ENCODE measurements at places on chromosomes 5 and 9.

DNA sequence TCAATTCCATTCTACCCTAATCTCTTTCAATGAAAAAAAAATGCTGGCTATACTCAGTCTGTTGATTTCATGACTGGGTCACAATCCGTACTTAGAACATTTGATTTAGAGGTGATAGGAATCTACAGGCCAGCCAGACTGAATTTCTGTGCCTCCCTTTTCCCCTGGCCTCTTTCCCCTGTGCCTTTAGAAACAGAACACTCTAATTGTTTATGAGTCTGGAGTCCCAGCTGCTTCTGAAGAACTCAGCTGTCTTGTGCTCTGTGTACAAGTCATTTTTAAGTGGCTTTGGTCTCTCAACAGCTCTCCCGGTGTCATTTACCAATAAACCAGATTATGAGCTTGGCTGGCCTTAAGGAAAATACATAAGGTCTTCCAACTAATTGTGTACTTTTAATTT, 94.1 kb upstream of the ITGA2 start:
- DNase-seq = no peak

DNA sequence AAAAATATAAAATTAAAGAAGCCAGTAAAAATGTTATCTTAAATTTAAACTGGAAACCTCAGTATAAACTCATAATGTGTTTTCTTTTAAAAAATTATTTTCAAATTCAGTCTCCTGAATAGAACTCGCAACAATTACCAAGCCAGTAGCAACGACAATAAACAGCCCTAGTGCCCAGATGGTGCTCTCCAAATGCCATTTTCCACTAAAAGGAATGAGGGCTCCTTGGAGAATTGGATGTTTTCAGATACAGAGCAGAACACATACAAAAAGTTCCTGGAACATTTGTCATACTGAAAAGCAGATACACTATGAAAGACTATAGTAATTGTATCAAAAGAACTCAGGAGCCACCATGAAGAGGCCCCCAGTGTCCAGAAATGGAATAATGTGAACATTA, 97.4 kb downstream of the TMC1 start:
- no peak for DNase-seq

- DNase-seq = no peak
Measured at GRCh38 chr5:38871790-38872551, 26.2 kb downstream of the OSMR start.

- DNase-seq = no peak
Measured at GRCh38 chr5:178330791-178331404, 98.3 kb upstream of the PHYKPL start.

- DNase-seq = no peak
Measured at GRCh38 chr5:136780518-136780917, 415.2 kb upstream of the TRPC7 start.

DNA sequence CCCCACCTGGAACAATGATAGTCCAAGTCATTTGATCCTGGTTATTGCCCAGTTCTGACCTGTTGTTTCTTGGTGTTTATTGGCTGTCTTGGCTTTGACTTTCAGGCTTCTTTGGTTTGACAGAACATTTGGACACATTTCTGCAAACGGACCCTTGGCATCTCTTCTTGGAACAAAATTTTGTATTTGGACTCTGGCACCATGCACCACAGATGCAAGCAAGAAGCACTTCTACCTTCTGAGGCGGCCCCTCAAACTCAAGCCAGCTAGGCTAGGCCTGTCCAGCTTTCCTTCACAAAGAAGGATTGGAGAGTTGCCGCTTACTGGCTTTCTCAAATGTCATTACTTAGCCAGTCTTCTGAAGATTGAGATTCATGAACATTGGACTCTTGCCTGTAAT, 23.1 kb upstream of the FGF10 start:
- DNase-seq = no peak

DNA sequence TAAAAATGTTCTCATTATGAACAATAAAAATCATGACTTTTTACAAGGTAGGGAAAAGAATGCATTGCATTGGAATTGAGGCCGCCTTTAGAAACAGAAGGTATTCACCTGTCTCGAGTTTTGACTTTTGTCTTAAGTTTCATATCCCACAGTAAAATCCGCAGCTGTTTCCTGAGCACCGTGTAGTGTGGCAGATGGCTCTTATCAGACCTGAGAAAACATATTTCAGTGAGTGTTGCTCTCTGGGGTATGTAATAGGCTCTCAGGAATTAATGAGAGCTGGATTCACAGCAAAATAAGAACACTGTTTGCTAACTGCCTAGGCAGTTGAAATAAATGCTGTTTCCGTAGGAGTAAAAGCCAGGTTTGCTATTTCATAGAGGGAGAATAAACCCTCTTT, 221.4 kb downstream of the CFAP90 start:
- DNase-seq = no peak

DNA sequence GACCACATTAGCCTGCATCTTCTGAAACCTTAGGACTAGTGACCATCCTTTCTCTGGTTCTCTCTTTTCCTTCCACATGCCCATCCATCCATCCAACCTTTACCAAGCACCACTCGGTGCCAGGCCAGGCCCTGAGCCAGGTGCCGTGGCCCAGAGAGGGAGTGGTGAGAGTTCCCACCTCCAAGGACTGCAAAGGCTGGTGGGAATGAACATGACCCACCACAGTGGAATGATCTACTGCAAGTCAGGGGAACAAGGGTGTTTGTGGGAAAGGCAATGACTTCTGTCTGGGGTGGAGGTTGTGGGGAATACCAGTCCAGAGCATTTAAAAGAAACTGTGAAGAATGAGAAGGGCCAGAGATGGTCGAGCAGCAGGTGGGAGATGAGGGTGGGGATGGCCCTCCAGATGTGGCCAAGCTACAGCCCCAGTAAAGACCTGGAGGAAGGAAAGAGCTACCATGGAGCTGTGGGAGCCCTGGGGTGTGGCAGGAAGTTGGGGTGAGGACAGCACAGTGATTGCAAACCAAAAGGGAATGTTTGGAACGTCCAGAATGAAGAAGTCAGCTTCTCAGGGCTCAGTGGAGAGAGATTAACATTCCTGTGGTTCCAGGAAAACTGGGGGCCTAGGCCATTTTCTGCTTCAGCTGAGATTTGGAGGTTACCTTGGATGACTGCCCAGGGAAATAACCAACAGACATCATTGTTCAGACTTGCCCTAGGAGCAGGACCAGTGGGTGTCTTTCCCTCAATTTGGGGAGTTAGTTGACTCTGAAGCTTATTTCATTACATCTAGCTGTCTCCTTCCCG, 30.7 kb upstream of the CORO2A start:
- DNase-seq = no peak

GRCh38 chr9:128835246-128836210, 5.9 kb upstream of the SPOUT1 start:
- no peak for DNase-seq

- no peak for DNase-seq
Measured at GRCh38 chr5:88825584-88826315, 57.2 kb downstream of the MEF2C start.

DNA sequence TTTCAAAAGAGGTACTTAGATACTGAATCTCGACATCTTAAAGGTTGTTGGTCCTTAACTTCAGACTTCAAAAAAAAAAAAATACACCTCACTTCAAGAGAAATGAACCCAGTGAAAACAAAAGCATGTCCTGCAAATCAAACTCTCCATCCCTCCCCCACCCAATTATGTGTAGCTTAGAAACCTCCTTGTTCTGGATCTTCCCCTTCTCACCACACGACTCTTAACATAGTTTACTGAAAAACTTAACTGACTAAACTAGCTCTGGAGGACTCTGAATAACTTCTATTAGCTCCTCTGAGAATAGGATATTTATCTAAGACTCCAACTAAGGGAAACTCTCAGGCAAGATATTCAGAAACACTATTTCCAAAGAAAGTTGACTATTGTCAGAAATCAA, 48.7 kb upstream of the HK3 start:
- DNase-seq = no peak

- DNase-seq = no peak
Measured at GRCh38 chr5:123170816-123171215, 81.8 kb downstream of the PRDM6 start.

GRCh38 chr5:140883373-140883772, 1.4 kb downstream of the PCDHA13 start:
- no peak for DNase-seq

GRCh38 chr9:133115604-133116345, 5.3 kb downstream of the RALGDS start:
- no peak for DNase-seq

DNA sequence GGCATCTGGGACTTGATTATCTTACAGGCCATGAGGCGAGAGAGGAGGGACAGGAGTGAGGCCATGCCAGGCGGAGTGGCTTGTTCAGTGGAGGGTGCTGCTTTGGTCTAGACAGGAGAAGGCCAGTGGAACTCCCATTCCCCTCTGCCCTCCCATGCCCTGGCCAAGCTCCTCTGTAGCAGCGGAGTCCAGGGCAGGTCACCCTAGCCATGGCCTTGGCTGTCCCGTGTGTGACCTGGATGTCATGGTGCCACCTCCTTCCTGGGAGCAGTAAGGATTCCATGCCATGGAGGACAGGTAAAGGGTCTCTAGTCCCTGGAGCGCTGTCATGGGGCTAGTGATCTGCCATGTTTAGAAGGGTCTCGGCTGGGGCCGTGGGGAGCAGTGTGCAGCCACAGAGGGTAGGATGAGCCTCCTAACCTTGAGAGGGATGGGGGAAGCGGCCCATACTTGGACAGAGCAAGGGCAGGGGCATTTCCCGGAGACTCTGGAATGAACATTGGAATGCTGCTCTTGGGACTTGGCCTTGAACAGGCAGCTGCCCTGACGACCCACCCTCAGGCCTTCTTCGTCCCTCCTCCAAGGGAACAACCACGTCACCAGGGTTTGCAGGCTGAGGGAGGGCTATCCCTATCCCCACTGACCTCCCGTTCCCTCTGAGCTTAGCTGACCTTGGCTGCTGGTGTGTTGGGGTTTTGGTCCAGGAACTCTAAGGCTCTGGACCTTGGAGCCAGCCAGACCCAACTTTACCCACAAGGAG, 100.4 kb downstream of the DAB2IP start:
- DNase-seq = no peak

DNA sequence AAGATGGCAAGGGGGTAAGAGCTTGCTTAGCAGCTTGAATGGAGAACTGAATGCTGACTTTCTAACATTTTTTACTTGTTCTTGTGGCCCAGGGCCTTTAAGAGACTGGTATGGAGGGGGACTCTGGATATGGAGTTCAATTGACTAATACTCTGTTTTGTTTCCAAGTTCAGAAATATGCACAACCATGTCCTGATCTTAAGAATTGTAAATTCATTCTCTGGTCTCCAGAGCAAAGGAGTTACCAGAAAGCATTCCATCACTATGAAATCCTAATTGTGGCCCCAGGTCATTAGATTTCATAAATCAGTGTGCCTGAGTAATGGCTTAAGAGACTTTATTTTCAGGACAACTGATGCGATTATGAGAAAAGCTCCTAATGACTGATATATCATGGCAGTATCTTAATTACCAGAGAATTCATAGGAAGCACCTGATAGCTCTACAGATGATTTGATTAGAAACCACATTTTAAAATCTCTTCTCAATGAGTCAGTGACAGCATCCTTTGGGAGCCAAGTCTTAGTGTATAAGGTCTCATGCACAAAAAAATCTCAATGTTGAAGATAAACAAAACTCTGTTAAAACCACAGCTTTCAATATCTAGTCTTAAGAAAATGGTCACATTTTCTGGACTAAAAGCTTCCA, 613.6 kb upstream of the KLF4 start:
- DNase-seq = no peak

DNA sequence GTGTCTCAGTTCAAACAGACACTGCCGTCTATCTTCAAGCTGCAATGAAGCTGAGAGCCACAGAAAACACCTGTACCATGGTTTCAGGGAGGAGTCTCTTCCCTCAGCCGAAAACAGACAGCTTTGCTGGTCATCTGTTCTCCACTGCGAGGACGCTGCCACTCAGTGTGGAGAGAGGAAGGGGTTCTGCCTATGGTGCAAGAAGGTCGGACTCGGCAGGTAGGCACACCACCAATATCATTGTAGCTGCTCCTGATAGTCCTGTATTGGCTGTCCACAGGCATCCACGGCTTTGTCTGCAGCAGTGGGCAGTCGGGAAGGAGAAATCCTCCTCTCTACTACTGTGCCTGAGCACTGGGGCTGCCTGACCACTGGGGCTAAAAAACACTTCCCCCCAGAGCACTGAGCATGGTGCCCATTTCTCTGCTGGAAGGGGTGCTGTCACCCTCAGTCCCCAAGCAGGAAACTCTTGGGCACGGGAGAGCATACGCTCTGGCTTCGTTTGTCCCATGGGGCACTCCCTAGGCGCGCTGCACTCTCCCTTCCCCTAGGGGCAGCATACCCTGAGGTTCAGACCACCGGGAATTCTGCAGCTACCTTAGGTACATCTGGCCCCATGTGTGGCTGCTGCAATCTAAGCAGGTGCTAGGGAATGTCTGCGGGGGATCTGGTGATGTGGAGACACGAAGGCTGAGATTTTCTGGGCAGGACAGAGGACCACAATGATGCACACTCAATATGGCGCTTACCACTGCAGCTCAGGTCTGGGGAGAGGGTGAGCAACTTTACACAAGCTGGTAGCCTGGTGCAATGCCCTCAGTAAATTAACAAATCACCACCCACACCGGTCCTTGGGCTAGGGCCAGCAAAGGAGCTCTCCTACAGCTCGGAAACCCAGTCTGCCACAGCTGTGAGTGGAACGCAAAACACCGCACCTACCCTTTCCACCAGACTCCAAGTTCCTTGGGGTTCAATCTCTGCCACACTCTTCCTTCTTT, 880.9 kb upstream of the SEMA6A start:
- DNase-seq = no peak

DNA sequence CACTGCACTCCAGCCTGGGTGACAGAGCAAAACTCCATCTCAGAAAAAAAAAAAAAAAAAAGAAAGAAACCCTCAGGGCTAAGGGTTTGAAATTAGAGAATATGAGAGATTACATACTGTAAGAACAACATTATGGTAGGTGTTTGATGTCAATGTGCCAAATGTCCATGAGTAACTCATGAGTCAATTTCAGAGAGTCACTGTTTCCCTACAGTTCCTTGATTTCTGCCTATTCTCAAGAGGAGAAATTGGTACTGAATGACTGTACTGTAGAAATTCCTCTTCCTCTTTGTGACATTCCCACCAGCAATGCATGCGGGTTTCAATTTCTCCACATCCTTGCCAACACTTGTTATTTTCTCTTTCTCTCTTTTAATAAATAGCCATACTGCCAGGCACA, 35.2 kb downstream of the MARVELD2 start:
- DNase-seq = no peak

GRCh38 chr9:129505270-129505902, 115.5 kb downstream of the C9orf50 start:
- no peak for DNase-seq

GRCh38 chr5:58187432-58188261, 272.2 kb downstream of the PLK2 start:
- no peak for DNase-seq

- DNase-seq = no peak
Measured at GRCh38 chr5:81534441-81534840, 140.5 kb upstream of the ACOT12 start.
